ENCODE measurements at places on chromosomes 5 and 9. TPM values are rescaled to one million over a fixed set of nuclear protein-coding genes. Genes with fewer than 3 reads are reported as not detected.

The FRMD3 gene
- 51.3 TPM for total RNA-seq

The HTR1A gene
- total RNA-seq = not detected

The NFIL3 gene
- total RNA-seq = 27.0 TPM

DNA sequence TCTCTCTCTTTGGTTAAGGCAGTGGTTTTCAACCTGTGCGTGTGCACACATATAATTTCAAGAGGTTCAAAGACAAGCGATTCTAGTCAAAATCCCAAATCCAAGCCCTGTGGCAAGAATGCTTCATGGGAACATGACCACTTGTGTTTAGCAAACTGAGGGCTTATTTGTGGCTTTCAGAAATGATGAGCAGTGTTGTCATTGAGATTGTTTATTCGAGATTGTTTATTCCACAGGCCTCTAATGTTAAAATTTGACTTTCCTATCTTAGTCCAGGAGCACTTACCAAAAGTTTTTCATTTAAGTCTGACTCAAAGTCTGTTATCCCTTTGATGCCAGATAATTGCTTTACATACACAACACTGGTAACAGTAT, 111.1 kb upstream of the ELL2 start:
- DNase-seq = no peak

- DNase-seq = no peak
Observed at GRCh38 chr9:33289496-33289895, 820 bp upstream of the NFX1 start.

DNA sequence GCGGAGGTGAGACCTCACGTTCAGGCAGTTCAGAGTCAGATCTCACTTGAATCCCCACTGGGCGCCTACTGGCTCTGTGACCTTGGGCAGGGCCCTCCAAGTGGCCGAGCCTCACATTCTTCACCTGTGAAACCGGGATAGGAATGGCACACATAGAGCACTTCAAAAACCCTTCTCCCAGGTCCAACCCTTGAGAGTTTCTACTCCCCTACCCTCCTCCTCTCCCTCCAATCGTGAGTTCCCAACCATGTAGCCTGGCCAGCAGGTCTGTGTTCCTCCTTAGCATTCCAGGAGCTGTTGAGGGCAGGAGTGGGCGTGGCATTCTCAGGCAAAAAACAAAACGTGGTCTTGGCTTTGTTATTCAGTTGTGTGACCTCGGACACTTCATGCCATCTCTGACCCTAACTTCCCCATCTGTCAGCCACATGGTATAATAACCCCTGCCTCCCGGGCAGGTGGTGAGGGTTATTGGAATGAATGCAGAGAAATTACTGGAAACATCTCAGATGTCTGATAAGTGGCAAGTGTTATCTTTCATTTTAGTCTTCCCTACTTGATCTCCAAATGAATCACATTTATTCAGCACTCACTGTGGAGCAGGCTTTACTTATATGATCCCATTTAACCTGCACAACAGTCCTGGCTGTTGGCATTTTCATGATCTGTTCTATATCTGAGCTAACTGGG, 112.8 kb upstream of the BOD1 start:
- no peak for DNase-seq

DNA sequence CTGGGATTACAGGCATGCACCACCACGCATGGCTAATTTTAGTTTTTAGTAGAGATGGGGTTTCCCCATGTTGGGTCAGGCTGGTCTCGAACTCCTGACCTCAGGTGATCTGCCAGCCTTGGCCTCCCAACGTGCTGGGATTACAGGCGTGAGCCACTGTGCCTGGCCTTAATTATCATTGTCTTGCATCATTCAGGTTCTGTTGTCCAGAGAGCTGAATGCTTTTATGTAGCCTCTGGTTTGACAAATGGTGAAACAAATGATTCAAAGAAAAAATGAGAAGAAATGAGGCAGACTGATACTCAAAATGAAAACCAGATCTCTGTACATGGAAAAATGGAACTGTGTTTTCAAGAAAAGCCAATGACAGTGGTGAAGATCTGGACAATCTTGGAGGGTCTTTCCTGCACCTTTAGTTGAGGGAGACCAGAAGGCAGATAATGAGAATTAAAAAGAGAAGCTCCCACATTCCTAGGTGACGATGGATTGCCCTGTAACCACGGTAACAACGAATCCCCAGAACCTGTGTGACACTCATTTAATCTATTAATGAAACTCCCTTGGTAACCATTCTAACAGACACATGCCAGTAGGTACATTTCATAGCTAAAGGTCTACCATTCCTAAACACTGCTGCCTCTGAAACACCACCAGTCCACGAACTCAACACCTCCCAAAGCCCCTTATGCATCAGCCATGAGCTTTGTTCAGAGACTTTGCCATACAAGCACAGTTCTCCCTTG, 1.6 kb downstream of the TEX48 start:
- DNase-seq = no peak

GRCh38 chr9:125646217-125646616, 60.8 kb downstream of the MAPKAP1 start:
- DNase-seq = no peak

GRCh38 chr9:96449523-96449844, 485 bp upstream of the HABP4 start:
- no peak for DNase-seq

- no peak for DNase-seq
Observed at GRCh38 chr5:146368137-146368536, 29.5 kb downstream of the POU4F3 start.

DNA sequence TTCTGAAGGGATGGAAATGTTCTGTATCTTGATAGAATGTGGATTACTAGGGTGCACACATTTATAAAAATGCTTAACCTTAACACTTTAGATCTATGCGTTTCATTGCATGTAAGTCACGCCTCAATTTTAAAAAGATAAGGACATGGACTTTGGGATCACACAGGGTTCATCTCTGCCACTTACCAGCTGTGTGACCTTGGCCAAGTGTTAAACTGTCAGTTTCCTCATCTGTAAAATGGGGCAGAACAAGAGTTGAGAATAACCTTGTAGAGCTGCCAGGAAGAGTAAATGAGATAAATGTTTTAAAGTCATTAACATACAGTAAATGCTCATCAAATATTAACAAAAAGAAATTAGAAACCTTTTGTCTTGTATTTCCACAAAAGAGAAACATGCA, 53.5 kb downstream of the NR6A1 start:
- no peak for DNase-seq

DNA sequence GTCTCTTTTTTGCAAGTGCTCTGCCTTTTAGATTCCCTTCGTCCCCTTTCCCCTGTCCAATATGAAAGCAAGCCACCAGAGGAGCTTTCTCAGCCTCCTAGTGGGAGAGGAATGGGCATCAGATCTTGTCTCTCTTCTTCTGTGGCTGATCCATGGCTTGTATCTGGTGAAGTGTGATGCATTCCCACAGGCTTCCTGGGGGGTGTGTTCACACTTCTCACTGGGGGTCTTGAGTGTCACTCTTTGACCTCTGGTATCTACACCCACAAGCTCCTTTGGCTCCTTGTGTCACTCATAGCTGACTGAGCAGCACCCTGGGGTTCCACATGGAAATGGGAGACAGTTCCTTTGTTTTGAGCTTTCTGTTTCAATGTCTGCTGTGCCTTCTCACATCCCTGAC, 411.5 kb downstream of the GADD45G start:
- DNase-seq = no peak
